ENCODE measurements at places on chromosomes 1 and 21.

DNA sequence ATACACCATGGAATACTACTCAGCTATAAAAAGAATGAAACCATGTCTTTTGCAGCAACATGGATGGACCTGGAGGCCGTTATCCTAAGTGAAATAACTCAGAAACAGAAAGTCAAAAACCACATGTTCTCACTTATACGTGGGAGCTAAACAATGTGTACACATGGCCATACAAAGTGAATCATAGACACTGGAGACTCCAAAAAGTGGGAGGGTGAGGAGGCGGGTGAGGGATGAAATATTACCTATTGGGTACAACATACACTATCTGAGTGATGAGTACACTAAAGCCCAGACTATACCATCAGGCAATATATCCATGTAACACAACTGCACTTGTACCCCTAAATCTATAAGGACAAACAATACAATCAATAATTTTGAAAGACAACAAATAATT is 39.5 kb upstream of the FAM20B start:
- DNase-seq: no peak

GRCh38 chr1:230314142-230314470 is 112.0 kb downstream of the PGBD5 start:
- no peak for DNase-seq

- DNase-seq: peak; percentile 11
These were observed 136.4 kb upstream of the DEPDC1 start for GRCh38 chr1:68633141-68633919.

DNA sequence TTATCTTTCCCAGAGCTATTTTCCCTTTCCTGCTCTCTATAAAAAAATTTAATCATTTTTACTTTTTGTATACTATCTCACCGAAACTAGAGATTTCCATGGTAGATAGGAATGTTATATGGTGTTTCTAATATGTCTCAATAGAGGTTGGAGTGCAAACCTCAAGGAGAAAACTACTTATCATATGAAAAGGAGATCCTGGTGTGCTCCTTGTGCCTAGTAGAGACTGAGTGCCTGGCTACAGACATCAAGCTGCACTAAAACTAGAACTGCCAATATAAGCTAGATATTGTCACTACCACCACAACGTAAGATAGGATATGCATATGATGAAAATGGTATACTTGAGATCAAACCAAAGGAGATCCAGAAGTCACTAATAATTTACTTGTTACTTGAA is 67.0 kb downstream of the RGS18 start:
- DNase-seq: no peak

- no peak for DNase-seq
These were observed 36.2 kb upstream of the DOCK7 start for GRCh38 chr1:62724430-62724829.

DNA sequence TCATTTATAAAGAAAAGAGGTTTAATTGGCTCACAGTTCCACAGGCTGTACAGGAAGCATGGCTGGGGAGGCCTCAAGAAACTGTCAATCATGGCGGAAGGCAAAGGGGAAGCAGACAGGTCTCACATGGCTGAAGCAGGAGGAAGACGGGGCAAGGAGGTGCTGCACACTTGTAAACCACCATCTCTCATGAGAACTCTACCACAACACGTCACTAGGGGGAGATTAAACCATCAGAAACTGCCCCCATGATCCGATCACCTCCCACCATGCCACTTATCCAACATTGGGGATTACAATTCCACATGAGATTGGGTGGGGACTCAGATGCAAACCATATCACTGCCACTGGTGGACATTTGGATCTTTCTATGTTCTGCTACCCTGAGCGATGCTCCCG is 351.4 kb downstream of the NPHP4 start:
- no peak for DNase-seq

DNA sequence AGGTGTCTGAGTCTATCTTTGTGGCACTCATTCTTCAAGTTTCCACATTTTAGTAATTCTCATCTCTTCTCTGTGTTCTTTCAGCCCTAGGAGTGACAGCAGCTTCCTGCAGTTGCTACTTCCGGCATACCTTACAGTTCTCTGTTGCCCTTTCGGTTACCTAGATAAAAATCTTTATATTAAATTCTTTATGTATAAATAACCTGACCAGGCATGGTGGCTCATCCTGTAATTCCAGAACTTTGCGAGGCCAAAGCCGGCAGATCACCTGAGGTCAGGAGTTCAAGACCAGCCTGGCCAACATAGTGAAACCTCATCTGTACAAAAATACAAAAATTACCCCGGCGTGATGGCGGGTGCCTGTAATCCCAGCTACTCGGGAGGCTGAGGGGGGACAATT is 62.9 kb downstream of the CDKN2C start:
- no peak for DNase-seq

- DNase-seq: peak; percentile 53
These were observed 97.4 kb upstream of the KCNJ15 start for GRCh38 chr21:38159355-38159754.

Measured in foreskin melanocyte (primary cell).